Renal cortical epithelial cell (primary cell): ENCODE measurements at places on chromosomes 16 and 17.

- no peak for DNase-seq
These were observed 3.3 kb downstream of the AKAP1 start for GRCh38 chr17:57088298-57088697.

GRCh38 chr17:56761387-56761786 lies 72.3 kb downstream of the C17orf67 start:
- peak; percentile 42 for DNase-seq

DNA sequence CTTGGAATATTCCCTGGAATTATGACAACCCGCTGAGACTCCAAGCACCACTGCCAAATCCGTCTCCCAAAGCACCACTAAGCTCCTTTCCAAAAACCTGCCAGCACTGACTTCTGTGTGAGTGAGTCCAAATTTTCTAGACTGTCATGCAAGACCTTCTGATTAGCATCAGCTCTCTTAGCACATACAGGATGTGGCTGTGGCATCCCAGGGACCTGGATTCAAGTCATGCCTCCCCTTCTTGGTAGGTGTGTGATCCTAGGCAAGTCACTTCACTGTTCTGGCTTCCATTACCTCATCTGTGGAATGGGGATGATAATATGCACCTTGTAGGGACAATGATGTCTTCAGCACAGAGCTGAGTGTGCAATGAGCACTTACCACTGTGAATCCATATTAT lies 38.3 kb upstream of the USP7 start:
- no peak for DNase-seq

DNA sequence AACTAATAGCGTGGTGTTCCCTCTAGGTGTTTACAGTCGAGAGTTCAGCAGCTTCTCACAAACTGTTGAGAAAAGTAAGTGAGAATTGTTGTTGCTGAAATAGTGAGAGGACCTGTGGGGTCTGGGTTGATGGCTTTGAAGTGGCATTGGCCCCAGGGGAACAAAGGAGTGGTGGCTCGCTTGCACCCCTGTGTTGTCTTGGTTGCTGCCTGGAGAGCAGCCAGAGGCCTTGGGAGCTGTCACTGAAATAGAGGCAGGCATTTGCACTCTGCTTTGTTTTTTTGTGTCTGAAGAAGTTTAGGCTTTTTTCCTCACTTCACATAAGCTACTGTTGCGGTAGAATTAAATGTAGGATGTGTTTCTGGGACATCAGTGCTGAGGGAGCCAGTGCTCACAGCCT lies 36.8 kb downstream of the PRMT7 start:
- no peak for DNase-seq

- DNase-seq, result no peak
These were observed 7.1 kb downstream of the USP10 start for GRCh38 chr16:84706856-84707255.
